ENCODE measurements at places on chromosomes 6 and 20. TPM values are rescaled to one million over a fixed set of nuclear protein-coding genes. Genes with fewer than 3 reads are reported as not detected.

HFE gene
- 14.8 TPM for total RNA-seq

FKBP1C gene
- 0.39 TPM for total RNA-seq

PLA2G7 gene
- not detected for total RNA-seq

CFAP206 gene
- total RNA-seq = 0.37 TPM

CGAS gene
- total RNA-seq = 2.4 TPM

PFDN6 gene
- total RNA-seq = 45.7 TPM

OTOR gene
- total RNA-seq = not detected

ASIP gene
- not detected for total RNA-seq

POM121L2 gene
- total RNA-seq = not detected

Measured in cardiac ventricle fibroblast (primary cell).